ENCODE measurements at places on chromosomes 16 and 17.

DNA sequence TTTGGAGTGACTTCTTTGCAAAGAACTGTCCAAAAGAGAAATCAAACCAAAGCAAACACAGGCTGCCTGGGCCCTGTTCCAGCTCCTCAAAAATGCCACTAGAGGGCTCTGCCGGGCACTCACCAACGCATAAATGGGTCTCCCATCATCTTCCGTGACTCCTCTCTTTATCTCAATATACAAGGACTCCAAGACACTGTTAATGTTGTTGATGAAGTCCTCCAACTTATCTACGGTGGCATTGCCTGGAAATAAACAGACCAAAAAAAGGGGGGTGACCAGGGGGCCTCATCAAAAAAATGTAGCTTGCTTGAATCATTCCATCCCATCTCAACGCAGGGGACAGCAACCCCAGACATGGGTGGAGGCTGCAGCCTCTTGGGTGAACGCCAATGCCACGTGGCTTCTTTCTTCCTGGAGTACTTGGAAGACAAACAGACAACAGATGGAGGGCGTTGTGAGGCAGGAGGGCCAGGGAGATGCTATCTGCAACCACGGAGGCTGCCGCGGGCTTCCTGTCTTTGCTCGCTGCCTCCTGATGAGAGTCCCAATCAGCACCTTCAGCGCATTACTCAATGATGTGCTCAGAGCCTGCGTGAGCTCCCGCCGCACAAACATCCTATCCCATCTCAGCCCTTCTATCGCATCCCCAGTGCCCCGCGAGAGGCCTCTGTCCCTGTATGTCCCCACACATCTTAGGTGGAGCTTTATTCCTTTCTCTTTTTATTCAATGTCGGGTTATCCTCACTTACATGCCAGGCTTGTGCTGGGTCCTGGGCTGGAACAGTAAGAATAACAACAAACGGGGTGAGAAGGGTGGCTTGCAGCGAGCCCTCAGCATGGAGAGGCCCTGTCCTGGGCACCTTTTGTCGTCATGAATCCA is 32.0 kb downstream of the KDM8 start:
- DNase-seq = peak; percentile 97

DNA sequence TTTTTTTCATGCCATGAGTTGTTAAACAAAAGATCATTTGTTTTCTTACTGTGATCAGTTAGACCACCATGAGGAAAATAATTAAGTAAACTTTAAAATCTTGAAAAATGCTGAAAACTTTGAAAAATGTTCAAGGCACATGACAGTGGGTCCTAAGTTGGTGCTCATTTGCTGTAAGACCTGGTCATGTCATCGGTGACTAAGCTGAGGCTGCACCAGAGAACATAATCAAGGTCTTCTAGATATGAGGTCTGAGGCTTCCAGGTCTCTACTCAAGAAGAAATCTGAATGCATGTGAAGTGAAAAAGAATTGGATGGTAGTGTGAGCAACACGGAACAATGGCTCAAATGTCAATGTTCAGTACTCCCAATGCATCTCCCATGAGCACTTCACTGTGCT is 87.6 kb downstream of the CFDP1 start:
- no peak for DNase-seq

GRCh38 chr16:58198022-58198683 is at the start of gene CSNK2A2:
Gene CSNK2A2 (minus strand): TSS chr16:58198106. CDS start chr16:58197736, 370 bp downstream.
- DNase-seq = peak; percentile 71

DNA sequence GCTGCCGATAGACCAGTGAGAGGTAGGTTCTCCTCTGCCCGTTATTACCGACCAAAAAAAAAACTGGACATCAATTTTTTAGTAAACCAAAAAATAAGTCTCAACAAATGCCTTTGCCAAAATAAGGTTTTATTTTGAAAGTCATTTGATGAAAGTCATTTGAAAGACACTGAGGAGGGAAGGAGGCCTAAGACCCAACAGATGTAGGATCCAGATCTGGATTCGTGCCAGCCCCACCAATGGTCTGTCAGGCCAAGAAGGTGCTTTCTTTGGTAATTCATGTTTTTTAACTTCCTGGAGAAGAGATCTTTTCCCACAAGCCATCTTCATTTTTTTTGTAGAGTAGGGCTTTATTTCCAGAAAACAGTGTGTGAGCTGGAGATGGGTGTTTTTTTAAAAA is 18.1 kb downstream of the NTAN1 start:
- DNase-seq = peak; percentile 33

- DNase-seq = peak; percentile 12
Observed at GRCh38 chr16:84199861-84200260, 8.9 kb downstream of the ADAD2 start.

DNA sequence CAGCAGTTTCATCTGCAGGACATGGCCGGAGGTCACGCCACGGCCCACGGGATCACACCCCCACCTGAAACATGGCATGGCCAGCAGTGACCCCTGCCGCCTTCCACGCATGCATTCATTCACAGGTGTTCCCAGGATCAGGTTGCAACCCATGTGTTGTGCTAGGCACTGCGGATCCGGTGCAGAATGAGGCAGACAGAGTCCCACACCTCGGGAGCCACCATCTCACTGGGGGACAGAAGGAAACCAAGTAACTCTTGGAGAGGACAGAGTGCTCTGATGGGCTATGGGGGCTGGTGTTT is 4.3 kb upstream of the MSRB1 start:
- DNase-seq = no peak

DNA sequence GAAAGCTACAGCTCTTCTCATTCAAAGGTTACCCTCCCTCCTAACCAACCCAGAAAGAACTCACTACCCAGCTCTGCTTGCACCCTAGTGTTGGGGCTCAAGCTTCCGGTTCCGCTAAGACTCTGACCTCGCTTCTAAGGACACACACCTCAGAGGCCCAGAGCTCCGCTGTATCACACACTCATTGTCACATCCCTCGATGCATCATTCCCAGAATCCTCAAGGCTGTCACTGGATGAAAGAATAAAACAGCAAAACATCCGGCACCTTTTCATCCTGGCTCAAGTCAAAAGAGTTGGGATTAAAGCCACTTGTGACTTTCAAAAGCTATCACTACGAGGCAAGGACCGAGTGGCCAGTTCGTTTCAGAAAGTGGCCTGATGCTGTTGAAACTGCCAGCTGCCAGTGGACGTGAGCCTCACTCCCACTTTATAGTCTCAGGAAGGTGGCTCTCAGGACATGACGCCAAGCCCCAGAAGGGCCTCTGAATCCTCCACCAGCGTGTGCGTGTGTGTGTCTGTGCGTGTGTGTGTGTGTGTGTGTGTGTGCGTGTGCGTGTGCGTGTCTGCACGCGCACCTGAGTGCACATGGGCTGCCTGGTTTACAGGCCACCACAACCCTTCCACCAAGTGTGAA is 29.0 kb downstream of the ZFHX3 start:
- DNase-seq = no peak

- DNase-seq = peak; percentile 32
Observed at GRCh38 chr17:45293413-45294211, 23.2 kb downstream of the MAP3K14 start.

DNA sequence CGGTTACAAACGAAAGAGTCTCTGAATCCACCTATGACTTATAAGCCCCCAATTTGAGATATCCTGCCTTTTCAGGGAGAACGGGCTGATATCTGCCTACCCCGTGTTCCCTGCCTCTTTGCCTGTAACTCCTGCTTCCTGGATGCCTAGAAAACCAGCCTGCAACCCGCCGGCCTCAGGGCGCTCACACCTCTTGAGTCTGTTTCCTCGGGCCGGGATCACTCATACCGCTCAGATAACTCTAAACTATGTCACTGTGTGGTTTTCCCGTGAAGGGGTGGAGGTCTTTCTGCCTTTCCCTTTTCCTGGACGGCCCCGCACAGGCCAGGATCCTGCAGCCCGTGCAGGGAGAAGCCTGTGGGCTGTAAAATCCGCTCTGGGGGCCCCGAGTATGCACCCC is 10.4 kb downstream of the RPUSD1 start:
- peak; percentile 21 for DNase-seq

- peak; percentile 78 for DNase-seq
Observed at GRCh38 chr16:24504472-24505345, 34.7 kb upstream of the RBBP6 start.

DNA sequence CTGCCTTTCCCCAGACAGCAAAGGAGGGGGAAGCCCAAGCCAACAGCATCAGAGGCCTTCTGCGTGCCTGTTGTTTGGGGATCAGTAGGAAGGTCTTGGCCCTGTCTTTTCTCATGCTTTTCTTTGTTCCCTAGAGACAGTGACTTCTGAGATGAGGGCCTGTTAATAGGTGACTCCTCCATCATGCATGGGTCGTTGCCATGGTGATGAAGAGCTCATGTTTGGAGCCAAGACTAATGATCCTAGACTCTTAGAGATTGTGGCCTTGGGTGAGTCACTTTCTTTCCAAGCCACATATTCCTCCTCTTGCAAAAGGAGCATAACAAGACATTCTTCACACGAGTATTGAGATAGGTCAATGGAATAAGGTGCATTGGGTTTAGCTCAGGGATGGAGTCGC is 201.1 kb upstream of the ASIC2 start:
- no peak for DNase-seq

DNA sequence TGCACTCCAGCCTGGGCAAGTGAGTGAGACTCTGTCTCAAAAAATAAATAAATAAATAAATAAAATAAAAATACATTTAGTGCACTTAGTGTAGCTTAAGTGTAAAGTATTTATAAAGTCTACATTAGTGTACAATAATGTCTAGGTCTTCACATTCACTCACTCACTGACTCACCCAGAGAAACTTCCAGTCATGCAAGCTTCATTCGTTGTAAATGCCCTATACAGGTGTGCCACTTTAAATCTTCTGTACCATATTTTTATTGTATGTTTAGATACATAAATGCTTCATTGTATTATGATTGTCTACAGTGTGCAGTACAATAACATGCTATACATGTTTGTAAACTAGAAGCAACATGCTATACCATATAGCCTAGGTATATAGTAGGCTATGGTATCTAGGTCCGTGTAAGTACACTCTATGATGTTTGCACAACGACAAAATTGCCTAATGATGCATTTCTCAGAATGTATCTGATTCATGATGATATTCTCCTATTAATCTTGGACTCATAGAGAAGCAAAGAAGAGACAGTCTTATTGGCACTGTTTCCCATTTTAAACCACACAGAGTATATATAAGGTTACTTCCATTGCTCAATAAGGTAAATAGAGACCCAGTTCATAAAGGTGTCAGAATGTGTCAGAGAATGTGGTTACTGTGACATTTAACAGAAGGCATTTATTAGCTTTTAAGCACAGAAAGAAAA is 1314.9 kb downstream of the CDH11 start:
- no peak for DNase-seq

- no peak for DNase-seq
Observed at GRCh38 chr16:61270726-61271125, 765.5 kb downstream of the CDH8 start.

DNA sequence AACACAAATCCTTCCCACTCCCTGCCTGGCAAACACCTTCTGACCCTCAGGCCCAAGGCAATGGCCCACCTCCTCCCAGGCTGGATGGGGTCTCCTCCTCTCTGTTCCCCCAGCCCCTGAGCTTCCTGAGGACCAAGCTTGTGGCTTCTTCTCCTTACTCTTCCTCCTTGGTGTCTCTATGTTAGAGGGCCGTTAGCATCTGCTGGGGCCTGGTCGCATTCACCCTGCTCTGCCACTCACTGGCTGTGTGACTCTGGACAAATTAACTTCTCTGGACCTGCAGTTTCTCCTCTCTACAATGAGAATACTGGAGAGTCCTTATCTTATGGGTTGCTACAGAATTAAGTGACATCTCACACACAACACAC is 725 bp upstream of the MT2A start:
- no peak for DNase-seq

DNA sequence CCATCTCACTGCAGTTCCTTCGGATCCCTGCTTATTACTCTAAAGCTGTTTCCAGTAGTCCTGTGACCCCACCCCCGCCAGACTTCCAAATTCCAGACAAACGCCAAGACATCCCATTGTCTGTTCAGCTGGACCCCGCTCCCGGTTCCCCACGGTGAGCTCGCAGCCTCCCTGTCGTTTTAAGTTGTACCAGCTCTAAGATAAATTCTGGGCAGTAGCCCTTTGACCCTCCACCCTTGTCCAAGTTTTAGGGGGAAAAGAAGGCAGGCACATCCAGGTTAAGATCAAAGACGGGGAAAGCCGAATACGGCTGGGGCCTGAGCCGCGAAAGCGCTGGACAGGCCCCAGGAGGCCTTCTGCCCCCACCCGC is 589 bp downstream of the ARL6IP1 start:
- no peak for DNase-seq

GRCh38 chr16:84496991-84497390 is 7.5 kb downstream of the MEAK7 start:
- no peak for DNase-seq

- DNase-seq = peak; percentile 72
Observed at GRCh38 chr17:17836818-17837379, at the start of gene SREBF1. Gene SREBF1 (minus strand): TSS chr17:17836986. CDS start chr17:17836817, 169 bp downstream.

- no peak for DNase-seq
Observed at GRCh38 chr17:409308-409847, 56.8 kb upstream of the RPH3AL start.

- DNase-seq = no peak
Observed at GRCh38 chr16:66800856-66801255, 528 bp downstream of the TERB1 start.

DNA sequence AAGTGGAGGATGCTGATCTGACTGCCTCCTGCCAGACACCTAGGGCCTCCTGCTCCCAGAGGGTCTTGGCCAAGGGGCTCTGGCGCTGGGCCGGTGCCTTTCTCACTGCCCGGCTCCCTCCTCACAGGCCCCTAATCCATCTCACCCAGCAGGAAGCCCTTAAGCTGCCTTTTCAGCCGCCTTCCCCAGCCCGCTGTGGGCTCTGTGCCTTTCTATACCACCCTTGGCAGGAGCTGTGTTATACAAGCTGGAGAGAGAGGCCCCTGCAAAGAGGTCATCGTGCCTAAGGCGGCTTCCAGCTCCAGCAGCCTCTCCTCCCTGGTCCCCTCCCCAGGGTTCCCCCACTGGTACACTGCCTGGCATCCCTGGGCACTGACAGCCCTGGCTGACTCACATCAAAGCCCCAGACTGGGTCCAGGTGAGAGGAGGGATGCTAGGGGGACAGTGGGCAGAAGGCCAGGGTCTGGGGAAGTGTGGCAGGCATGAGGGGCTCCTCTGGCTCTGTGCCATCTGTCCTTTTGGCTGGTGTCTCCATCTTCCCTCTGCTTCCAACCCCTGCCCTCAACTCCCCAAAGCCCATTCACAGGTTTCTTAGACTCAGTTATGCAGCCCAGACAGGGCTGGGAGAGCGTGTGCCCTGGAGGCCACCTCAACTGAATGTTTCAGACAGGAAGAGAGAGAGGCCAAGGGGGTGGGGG is 15.3 kb upstream of the FZD2 start:
- no peak for DNase-seq

GRCh38 chr17:73990290-73990689 is 213.2 kb upstream of the RPL38 start:
- no peak for DNase-seq

- no peak for DNase-seq
Observed at GRCh38 chr17:64393000-64393402, 2.3 kb upstream of the PECAM1 start.

GRCh38 chr17:43329183-43329582 is 69.6 kb upstream of the ARL4D start:
- no peak for DNase-seq

Measured in OCI-M1 (cell line).